Activated naive CD4-positive, alpha-beta T cell treated with anti-CD3 and anti-CD28 coated beads, Interleukin-2, amount 50 U/mL, for 72 hours (primary cell): ENCODE measurements at places on chromosomes 1 and 21.

DNA sequence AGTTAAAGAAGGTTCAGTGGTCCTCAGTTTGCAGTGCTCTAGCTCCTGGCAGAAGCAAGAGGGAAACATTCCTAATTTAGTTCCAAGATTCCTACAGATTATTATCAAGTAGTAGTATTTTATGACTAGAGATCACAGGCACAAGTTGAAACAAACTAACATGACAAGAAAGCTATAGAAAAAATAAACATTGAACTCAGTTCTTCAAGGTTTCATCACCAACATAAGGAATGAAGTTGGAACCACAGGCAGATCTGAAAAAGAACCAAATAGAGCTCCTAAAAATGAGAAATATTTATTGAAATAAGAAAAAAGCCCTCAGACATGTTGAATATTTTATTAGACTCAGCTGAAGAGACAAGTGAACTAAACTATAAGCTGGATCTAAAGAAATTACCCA, 40.6 kb downstream of the PDC start:
- DNase-seq: no peak

DNA sequence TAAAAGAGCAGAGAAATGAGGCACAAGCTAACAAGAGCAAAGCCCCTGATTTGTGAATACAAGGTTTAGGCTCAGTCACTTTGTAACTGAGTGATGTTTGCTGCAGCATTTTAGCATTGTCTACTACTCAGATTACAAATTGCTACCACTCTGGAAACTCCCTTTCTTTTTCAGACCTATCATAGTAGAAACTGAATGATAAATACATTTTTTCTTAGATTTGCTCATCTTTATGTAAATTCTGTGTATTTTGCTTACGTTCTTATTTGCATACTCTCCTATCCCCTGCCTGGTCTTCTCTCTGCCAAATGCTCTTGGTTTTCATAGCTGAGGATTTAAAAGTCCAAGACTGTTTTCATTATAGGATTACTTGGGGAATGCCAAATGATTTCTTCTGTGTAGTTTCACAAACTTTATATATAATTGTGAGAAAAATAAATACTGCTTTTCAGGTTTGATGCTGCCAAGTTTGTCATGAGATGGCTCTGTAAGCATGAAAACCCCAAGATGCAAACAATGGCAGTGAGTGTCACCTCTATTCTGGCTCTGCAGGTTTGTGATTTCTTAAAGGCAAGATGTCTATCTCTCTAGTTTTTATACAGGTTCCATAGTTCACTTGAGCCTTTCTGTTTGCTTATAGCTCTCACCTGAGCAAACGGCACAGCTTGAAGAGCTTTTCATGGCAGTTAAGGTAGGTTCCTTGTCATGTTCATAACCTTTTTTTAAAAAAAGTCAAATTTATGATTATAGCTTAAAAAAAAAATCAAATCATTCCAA, 24.7 kb downstream of the ZYG11A start:
- DNase-seq: no peak

GRCh38 chr1:116031302-116031835, 55.1 kb downstream of the SLC22A15 start:
- no peak for DNase-seq

- no peak for DNase-seq
These were observed 884 bp upstream of the LRRC8C start for GRCh38 chr1:89631816-89632656.

- no peak for DNase-seq
These were observed 70.7 kb upstream of the SYT6 start for GRCh38 chr1:114224196-114224907.

DNA sequence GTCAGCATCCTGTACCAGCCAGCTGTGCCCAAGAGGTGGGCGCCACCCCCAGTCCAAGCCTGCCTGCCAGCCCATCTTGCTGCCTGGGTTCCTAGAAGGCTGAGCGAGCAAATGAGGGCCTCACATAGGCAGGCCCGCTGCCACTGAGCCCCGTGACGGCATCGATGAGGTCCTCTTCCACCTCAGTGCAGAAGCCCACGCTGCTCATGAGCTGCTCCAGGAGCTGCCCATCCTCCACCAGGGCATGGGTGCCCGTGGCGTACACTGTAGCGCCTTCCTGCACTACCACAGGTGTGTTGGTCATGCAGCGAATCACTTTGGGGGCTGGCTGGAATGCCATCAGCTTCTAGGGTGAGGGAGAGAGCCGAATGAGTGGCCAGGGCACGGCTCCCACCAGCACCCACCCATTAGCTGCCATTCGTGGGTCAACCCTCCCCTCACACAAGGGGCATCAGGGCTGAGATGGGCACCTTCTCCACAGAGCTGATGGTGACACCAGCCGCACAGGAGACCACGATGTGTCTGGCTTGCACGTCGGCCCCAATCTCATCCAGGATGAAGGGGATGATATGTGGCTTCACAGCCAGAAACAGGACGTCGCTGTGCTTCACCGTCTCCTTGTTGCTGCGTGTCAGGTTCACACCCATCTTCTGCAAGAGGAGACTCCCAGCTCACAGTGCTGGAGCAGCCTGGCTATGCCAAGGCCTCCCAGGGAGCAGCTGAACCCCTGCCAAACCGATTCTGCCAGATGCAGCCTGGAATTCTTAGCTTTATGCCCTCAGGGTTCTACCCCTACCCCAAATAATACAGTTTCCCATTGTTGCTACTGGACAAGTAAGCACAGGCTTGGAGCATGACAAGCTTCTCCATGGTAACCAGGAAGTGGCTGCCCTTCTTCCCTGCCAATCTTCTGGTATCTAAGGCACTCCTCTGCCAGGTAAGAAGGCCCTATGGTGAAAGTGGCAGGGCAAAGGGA, 2.0 kb downstream of the PYCR2 start:
- no peak for DNase-seq

DNA sequence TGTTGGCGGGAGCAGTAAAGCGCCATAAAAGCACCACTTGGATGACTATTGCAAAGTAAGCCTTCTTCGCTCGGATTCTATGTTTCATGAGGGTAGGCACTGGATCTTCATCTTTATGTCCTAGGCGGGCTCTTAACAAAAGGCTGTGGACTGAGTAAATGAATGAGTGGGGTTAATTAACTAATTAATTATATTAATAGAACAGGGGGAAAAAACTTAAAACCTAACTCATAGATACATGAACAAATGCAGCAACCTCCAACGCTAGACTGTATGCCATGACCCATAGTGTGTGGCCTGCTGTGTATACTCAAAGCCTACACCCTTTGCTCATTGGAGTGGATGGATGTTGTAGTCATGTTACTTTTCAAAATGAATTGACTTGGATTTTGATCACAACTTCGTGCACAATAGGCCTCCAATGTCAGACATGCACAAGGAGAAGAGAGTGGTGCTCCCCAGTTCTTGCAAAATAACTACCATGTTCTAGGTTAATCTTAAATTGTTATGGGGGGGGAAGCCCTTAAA, 417 bp upstream of the GFI1 start:
- DNase-seq: no peak

- DNase-seq: no peak
These were observed 610.3 kb upstream of the TMPRSS15 start for GRCh38 chr21:19013916-19014315.

- DNase-seq: no peak
These were observed 225.0 kb downstream of the PBX1 start for GRCh38 chr1:164783778-164784555.

GRCh38 chr1:37237948-37238347, 203.6 kb upstream of the GRIK3 start:
- DNase-seq: no peak

GRCh38 chr1:243507001-243507671, 251.3 kb downstream of the SDCCAG8 start:
- no peak for DNase-seq

- DNase-seq: peak; percentile 37
These were observed 101.6 kb downstream of the DMRTB1 start for GRCh38 chr1:53560581-53561502.

DNA sequence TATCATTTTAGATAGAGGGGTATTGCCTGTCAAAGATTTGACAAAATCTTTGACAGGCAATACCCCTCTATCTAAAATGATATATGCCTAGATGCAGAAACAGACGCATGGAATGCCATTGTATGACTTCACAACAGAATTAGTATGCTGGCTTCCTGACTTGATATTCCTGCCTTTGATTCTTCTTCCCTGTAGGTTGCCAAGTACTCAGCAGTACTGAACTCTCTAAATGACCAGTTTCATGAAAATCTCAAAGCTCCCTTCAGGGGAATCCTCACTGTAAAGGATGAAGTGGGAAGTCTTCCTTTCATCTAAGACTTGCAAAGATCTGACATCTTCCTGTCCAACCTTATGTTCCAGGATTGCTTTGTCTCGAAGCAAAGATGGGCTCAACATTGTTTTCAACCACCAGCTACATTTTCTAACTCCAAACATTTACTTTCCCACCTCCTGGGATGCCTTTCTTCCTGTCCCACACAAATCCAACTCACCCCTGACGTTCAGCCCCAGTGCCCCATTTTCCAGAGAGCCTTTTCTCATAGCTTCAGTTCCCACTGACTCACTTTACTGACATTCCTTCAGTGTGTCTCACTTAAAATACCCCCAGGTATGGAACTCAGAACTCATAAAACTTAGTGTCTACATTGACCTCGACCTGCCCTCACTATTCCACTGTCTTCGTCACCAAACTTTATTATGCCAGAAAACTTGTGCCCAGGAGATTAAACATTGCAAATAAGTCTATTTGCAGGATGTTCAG, 67.3 kb upstream of the KCNJ6 start:
- no peak for DNase-seq

- peak; percentile 40 for DNase-seq
These were observed 19.0 kb upstream of the SUMO3 start for GRCh38 chr21:44836666-44837471.

GRCh38 chr1:213783893-213784292, 203.9 kb upstream of the PROX1 start:
- no peak for DNase-seq

DNA sequence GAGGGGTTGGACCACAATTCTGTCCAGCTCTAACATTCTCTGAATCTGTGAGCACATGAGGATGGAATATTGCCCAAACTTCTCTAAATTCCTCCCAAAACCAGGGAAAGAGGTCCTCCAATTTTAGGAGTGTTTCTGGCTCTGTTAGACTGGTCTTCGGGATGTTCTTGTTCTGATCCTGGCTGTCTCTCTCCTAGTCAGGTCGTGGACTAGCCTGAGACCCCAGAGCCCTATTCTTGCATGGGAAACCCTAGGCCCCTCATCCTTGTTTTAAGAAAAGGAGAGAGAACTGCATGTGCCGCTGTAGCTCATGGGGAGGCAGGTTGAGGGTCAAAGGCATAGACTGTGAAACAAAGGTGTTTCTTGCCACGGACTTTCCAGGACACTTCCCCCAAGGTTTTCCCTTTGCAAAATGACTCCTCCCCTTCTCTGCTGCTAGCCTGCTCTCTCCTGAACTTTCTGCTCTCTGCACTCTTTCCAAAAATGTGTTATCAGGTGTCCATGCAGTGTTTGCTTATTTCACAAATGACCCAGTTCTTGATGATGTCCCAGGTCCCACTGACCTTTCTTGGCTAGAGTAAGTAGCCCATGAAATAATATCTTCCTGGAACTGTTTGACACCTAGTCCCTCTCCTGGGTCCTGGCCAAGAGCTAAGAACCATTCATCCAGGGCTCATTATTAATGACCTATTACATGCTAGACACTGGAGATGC, 29.3 kb upstream of the RD3 start:
- DNase-seq: no peak

- DNase-seq: no peak
These were observed 93.9 kb upstream of the ADGRL4 start for GRCh38 chr1:79100385-79100784.

- DNase-seq: no peak
These were observed 404.7 kb upstream of the VAMP3 start for GRCh38 chr1:7366286-7366954.

DNA sequence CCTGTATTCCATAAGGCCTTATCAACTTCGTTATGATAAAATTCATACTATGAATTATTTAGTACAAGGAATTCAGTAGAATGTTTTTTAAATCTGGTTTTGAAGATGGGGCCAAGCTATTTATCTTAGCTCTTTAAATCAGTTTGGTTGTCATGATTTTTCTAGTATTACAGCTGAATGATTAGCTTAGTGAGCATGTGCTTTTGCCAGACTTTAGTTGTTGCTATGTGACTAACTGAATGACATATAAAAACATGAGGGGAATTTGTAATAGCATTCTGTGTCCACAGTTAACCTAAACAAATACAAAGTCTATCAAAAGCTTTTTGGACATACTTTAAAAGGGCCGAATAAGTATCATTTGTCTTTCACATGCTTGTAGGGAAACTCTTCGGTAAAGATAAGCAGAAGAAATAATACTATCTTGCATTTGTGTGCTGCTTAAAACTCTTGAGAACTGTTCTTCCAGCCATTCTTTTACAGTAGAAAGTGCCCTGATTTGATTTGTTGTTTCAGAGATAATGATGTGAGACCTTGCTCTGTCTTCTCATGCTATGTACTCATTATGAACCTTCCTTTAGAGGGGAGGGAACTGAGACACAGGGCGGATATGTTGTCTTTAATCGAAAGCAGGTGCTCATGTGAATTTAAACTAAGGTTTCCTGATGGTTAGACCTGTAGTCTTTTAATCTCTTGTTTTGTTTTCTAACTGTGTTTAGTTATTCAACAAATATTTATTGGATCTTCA, 18.8 kb downstream of the NEK7 start:
- no peak for DNase-seq

DNA sequence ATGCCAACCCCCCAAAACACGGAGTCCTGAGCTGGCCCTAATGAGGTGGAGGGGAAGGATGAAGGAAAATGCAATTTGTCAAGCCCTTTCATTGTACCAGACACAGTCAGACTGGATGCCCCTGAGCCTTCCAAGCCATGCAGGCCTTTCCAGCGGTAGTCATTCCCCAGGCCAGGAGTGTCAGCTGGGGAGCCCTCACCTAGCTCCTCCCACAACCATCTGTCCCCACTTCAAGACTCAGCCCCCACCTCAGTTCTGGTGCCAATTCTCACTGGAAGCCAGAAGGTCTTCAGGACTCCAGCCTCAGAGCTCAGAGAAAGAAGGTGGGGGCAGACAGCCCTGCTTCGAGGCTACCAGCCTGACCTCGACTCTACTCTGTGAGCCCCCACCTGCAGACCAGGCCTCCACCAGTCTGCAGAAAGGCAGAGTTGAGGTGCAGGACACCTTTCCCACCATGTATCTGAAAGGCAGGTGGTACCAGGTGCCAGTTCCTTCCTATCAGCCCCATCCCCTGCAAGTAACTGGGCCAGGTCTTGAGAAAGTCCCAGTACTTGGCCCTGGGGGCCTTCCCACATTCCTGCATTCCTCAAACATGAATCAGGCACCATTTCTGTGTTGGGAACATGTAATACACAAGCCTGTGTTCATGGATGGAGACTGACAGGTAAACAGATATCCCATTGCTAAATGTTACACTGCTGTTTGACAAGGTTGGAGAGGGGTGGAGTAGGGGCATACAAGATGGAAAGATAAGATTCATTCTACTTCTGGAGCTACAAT, 180.6 kb upstream of the EDN2 start:
- DNase-seq: no peak

DNA sequence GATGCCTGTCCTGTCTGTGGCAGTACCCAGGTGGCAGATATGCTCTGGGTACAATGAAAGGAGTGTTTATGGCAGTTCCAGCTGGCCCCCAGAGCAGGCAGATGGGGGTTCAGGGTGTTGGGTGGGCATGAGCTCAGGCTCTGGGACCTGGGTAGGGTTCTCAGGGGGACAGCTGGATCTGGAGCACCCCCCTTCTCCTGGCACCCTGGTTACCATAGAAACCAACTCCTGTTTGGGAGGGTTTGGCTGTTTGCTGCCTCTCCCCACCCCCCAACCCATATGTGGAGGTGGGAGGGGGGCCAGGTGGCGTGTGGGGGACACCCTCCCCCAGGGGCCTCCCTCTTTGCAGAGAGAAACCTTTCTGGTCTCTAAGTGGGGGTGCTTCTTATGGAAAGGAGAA, 7.1 kb downstream of the FOXO6 start:
- no peak for DNase-seq

- DNase-seq: no peak
These were observed 163.2 kb downstream of the TNR start for GRCh38 chr1:175579956-175580750.
